ENCODE measurements at places on chromosomes 1 and 21.

GRCh38 chr1:30680429-30680828 is 43.0 kb downstream of the MATN1 start:
- no peak for DNase-seq

DNA sequence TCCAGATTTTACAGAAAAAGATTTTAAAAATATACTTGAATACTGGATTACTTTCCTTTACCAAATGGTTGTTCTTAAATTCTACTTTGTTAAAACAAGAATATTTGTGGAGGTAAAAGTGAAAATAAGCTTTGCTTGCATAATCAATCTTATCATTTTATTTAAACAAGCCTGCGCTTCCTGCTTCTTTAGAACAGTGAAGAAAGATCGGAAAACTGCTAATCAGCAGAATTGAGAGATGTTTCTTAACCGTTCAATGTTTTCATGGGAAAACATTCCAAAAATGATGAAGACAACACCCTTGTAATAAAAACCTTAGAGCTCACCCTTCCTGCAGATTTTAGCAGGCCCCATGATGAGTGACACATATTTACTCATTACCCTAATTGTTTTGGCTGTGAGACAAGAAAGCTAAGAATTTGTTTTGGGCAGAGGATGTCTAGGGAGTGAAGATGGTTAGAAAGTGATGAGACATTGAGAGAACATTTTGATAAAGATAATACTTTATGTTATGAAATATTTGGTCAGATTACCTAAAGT is 72.6 kb downstream of the TPR start:
- DNase-seq = no peak

DNA sequence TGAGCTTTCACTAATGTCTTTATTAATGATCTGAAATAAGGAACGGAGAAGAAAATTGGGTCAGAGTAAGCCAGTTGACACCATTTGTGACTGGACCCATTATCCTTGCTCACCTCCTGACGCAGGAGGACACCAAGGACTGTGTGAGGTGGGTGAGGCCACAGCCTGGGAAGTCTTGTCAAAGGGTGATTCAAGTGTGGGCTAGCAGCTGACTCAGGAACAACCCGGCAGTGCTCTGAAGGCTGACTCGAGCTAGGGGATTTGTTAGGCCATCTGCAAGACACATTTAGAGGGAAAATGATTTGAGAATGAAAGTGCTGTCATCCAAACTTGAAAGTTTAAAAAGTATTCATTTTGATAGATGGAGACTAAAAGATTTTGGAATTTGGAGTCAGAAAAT is 21.2 kb downstream of the PRRX1 start:
- DNase-seq = no peak

DNA sequence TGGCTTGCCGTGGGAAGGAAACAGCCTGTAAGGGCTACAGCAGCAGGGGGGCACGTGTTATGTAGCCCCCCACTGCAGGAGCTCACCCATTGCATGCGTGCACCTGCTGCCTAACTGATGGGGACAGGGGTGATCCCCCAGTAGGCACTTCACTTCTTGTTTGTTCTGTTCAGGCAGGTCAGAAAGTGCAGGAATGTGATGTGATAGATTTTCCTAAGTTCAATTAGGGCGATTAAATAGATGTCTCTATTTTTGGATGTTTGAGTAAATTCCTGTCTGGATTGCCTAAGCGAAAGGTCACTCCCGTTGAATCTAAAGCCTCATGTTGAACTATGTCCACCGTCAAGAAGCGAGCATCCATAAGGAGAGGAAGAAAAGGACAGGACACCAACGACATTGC is 78.8 kb upstream of the LPGAT1 start:
- DNase-seq = no peak

DNA sequence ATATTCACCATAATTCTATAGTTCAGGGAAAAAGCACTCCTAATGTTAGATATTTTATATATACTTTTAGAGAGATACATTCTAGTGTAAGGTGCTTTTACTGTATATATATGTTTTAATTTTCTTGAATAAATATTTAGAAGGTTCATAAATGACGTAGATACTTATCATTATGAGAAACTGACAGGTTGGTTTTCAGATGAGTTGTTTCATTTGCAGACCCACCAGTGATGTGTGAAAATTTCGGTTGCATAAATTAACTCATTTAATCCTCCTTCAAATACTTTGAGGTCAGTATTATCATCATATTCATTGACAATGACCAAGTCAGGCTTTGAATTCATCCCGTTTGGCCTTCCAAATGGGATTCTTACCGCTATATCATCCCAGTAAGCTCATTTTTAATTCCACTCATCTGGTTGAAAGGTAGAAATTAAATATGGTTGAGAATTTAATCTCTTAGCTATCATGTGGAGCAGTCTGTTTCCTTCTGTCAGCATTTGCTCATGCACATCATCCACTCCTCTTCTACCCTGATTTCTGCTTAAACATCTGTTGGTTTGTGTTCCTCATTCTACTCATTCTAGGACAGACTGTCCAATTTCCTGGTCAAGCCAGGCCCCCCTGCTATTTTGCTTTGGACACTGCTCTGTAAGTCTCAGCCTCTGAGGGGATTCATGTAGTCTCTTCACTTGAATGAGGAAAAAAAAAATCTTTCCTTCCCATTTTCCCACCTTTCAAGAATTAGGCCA is 1156.6 kb downstream of the PLA2G4A start:
- no peak for DNase-seq

GRCh38 chr1:245583575-245584330 is 429.0 kb downstream of the KIF26B start:
- DNase-seq = no peak

- no peak for DNase-seq
These were observed 270.4 kb downstream of the GPATCH2 start for GRCh38 chr1:217360510-217360909.

GRCh38 chr1:235270625-235271024 is 57.4 kb downstream of the ARID4B start:
- DNase-seq = no peak

- DNase-seq = no peak
These were observed 50.2 kb upstream of the WASF2 start for GRCh38 chr1:27539901-27540861.

DNA sequence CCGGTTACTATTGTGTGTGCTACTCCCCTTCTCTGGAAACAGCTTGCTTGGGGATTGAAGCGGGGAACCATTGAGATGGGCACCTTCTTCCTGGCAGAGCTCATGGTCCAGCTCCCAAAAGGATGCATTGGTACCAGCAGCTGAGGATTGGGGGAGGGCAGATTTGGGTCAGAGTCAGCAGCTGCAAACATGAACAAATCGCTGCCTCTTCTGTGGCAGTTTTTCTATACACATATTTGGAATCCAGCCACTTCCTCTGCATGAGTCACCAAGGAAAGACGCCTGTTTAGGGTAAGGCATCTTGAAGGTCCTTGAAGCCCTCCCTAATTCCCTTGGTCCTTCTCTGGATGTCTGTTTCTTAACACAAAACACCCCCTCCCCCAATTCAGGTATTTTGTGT is 104.7 kb downstream of the DAB1 start:
- DNase-seq = no peak
